NCI-H510A (cell line): ENCODE measurements at places on chromosomes 1 and 21.

- DNase-seq: no peak
Observed at GRCh38 chr1:215748431-215748830, 181.3 kb downstream of the KCTD3 start.

GRCh38 chr1:79716447-79716846 lies 709.9 kb upstream of the ADGRL4 start:
- DNase-seq: no peak

- no peak for DNase-seq
Observed at GRCh38 chr1:241715435-241715834, 63.4 kb downstream of the WDR64 start.

DNA sequence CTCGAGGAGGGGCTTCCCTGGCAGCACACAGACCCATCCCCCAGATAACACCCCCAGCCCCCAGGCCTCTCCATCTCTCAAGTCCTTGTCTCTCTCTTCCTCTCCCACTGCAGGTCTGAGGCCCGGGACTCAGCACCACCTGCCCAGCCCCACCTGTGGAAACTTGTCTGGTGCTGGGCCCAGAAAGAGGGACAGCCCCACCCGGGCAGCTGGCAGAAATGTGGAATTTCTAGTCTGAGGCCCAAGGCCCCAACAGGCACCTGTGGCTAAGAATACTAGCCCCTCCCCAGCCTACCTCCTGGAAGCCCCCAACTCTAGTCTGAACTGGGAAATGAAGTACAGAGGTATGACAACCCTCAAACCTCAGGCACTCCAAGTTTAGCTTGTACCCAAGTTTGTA lies 15.4 kb downstream of the TTC39A start:
- DNase-seq: no peak

DNA sequence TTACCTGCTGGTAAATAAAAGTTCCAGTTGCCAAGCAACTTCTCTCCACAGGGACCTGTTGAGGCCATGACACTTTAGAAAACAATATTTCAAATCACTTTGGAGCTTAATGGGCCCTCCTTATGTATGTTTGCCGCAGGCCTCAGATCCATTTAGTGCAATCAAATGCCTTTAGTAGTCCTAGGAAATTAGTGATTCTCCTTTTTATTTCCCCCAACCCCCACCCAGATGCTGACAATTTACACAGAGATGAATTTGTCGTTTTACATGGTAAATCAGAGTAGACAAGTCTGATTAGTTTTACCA lies 83.6 kb downstream of the CLIC4 start:
- no peak for DNase-seq

- DNase-seq: no peak
Observed at GRCh38 chr1:225572422-225572821, 80.5 kb downstream of the ENAH start.

GRCh38 chr1:7616953-7617352 lies 154.1 kb upstream of the VAMP3 start:
- no peak for DNase-seq

- no peak for DNase-seq
Observed at GRCh38 chr1:152870831-152871730, 7.0 kb upstream of the SMCP start.

DNA sequence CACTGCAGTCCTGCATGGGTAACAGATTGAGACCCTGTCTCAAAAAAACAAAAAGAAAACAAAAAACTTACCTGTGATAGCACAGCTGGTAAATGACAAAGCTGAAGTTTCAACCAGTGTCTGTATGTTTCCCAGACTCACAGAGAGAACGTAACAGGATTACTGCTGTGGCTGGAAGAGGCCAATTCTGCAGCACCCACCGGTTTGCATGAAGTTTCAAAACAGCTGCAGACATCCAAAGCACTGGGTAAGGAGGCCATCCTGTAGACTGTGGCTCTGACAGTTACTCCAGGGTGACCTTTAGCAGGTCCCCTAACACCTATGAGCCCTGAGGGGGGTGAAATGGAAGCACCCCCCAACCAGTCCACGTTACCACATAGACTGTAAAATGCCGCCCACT lies 7.5 kb downstream of the ID3 start:
- no peak for DNase-seq

GRCh38 chr21:39313042-39313570 lies 326 bp downstream of the BRWD1 start:
- DNase-seq: no peak

- DNase-seq: no peak
Observed at GRCh38 chr1:240005997-240006650, 85.6 kb upstream of the FMN2 start.

DNA sequence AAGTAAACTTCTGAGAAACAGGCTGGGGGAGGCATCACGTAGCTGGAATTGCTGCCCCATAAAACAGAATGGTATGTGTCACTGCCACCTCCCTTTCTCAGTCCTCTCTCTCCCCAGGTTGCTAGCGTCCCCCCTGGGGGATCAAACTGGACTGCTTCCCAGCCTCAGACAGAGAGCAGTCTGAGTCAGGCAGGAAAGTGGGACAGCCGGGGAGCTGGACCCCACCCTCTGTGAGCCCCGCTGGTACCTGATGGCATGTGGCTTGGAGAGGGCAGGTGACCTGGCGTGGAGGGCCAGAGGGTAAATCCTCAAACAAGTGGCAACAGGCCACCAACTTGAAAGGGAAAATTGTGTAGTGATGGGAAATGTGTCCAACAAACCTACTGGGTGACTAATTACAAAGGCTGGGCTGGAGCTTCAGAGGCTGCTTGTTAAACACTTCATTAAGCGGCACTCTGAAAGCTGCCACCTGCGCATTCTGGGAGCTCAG lies 1.0 kb upstream of the SFN start:
- DNase-seq: no peak

- no peak for DNase-seq
Observed at GRCh38 chr1:167708940-167709389, 12.8 kb upstream of the MPZL1 start.

GRCh38 chr1:59317780-59318179 lies 20.9 kb downstream of the FGGY start:
- no peak for DNase-seq

GRCh38 chr1:36772647-36773495 lies 261.4 kb downstream of the GRIK3 start:
- peak; percentile 91 for DNase-seq

DNA sequence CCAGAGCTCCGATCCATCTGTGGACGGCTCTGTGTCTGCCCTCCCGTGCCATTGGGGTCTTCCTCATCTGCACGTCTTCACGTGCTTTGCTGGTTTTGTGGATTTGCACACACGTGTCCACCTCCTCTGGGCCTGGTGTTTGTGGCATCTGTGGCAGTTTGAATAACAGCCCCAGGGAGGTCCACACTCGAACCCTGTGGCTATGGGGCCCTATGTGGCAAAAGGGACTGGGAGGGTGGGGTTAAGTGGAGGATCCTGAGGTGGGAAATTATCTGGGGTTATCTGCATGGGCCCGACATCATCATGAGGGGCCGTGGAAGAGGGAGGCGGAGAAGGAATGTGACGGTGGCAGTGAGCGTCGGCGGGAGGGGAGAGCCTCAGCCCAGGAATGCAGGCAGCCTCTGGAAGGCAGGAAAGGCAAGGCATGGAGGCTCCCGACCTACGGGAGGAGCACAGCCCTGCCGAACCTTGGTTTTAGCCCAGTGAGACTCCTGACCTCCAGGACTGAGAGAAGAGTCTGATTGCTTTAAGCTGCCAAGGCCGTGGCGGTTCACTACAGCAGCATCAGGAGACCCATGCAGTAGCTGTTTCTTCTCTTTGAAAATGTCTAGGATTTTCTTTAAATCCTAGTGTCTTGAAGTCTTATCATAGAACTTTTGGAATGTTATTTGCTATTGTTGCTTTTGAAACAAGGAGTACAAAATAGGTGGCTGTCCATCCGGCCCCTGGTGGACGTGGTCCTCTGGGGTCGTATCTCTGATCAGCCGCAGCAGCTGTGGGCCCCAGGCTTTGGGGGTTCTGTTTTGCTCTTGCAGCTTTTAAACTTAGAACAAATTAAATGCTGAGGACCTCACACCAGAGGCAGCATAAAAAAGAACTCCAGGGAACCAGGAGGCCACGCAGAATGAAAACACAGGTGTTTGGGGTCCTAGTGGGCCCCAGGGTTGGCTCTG lies 40.0 kb upstream of the LRRC3 start:
- no peak for DNase-seq

GRCh38 chr21:43271452-43272020 lies 102.7 kb downstream of the CRYAA start:
- DNase-seq: no peak

GRCh38 chr1:29275435-29275834 lies 39.1 kb downstream of the PTPRU start:
- no peak for DNase-seq

DNA sequence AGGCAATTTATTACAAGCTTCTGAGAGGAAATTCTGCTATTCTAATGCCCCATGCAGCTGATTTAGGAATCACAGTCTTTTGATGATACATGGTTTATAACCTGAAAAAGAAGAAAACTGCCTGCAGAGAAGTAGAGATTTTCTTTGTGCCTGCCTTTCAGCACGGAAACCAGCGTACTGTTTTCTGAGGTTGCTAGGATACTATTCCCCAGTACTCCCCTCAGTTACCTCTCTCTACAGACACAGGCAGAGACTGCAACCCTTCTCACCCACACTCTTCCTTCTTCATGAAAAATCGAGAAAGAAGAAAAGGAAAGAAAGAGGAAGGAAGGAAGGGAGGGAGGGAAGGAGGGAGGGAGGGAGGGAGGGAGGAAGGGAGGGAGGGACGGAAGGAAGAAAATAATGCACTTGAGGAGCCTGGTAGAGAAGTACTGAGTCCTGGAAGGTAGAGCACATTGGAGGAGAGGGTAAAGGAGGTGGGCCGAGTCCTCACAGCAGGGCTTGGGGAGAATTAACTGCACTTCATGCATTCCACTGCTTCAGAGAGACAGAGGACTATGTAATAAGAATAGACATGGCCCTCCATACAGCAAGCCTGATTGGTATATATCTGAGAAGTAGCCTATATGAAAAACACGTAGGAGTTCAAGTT lies 21.9 kb downstream of the RGS2 start:
- no peak for DNase-seq

DNA sequence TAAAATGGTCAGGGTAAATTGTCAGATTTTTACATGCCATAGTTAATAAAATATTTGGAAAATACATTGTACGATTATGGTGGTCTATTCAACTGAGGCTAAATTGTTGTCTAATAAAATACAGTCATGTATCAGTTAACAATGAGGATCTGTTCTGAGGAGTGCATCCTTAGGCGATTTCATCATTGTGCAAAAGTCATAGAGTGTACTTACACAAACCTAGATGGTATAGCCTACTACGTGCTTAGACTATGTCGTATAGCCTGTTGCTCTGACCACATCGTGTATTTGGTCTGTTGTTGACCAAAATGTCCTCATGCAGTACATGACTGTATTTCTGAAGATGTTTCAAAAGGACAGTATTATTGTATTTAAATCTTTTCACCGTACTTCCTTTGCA lies 5.2 kb downstream of the EEIG2 start:
- no peak for DNase-seq

DNA sequence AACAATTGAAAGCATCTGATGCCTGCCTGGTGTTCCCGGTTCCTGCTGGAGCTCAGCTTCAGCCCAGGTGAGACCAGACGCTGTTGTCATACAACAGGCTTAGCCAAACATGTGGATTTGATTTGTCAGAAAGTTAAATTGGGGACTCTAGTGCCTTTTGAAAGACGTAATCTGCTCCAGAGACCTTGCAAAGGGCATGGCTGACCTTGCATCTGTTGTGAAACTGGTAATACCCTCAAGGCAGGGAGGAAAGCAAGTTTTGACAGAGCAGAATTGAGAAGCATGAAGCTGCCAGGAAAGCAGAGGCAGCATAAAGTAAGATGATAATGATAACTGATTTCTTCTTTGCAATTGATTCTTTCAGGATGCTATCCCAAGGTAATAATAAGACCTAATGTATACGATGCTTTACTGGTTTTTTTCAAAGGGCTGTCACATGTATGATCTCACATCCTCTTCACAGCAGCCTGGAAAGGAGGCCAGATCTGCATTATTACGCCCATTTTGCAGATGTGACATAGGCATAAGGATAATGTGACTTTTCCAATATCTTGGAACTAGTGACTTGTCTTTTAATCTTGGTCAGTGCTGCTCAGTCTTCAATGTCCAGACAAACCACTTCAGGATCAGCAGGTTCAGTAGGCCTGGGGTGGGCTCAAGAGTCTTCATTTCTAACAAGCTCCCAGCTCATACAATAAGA lies 24.7 kb upstream of the CNN3 start:
- DNase-seq: no peak

- DNase-seq: no peak
Observed at GRCh38 chr1:47578721-47579419, 141.0 kb downstream of the FOXD2 start.

- DNase-seq: peak; percentile 36
Observed at GRCh38 chr1:111620441-111620971, 917 bp downstream of the RAP1A start.

DNA sequence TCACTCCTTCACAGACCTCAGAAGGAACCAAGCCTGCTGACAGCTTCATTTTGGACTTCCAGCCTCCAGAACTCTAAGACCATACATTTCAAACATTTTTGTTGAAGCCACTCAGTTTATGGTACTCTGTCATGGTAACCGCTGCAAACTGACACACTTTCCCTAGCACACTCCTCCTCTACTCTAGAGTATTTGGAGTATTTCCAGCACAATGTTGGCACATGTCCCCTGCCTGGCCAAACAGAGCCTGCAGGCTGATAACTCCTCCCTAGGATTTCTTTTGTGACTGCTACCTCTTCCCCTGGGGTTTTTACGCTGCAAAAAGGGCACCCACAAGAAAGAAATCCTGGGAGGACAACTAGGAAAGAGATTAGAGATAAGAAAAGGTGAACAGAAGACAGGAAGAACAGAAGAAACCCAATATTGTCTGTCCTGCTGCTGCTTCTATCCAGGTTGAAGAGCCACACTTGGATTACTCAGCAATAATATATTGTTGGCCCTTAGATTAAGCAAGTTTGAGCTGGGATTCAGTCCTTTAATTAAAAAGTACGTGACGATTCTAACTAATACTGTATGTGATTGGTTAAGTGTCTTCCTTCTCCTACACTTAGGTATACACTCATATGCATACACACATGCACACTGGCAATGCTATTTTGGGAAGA lies 844.1 kb downstream of the LTN1 start:
- DNase-seq: no peak

GRCh38 chr1:218347336-218347722 lies 2.2 kb downstream of the TGFB2 start:
- no peak for DNase-seq

DNA sequence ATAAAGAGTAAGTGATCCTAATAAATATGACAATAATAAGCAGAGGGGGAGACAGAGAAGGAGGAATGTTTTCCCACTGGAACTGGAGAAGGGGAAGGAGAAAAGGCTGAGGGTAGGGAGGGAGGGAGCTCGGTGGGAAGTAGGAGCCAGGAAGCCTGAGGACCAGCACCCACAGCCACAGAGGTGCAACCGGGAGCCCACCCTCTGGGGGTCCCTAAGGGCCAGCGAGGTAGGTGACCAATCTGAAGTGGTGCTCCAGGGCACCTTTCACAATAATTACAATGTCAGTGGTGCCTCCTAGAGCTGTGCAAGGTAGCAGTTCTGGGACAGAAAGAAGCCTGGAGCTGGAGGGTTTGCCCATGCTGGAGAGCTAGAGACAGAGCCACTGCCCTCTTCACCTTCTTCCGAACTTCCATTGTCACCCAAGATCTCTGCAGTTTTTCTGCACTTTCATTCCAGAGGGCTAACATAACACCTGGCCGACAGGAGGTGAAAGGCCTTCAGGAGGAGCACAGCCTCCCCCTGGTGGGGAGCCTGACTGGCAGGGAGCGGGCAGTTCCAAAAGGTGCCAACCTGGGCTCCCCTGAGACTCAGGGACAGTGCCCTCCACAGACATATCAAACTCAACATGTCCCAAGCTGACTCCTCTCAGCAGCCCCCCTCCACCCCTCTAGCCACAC lies 4.1 kb upstream of the AHCYL1 start:
- no peak for DNase-seq
